ENCODE measurements at places on chromosomes 4 and X.
A peak's percentile ranks its signal among the peaks of the same experiment; 100 is the strongest.

- no peak for DNase-seq
Measured at GRCh38 chrX:150337536-150337935, 25.6 kb upstream of the MAMLD1 start.

DNA sequence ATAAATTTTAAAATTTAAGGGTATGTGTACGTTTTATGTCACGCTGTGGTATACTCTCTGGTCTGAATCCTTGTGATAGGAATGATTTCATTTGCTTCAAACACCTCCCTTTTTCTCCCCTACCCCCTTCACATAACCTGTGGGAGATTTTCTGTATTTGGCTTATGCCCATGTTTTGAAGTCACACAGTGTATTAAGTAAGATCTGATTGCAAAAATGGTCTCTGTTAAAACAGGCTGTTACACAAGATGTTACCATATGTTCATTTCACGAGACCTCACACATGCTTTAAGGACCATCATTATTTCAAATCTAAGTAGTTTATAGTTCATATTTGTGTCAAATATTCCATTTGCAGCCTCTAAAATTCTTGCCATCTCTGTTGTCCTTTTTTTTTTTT, 63.5 kb downstream of the TMEM131L start:
- DNase-seq: no peak

DNA sequence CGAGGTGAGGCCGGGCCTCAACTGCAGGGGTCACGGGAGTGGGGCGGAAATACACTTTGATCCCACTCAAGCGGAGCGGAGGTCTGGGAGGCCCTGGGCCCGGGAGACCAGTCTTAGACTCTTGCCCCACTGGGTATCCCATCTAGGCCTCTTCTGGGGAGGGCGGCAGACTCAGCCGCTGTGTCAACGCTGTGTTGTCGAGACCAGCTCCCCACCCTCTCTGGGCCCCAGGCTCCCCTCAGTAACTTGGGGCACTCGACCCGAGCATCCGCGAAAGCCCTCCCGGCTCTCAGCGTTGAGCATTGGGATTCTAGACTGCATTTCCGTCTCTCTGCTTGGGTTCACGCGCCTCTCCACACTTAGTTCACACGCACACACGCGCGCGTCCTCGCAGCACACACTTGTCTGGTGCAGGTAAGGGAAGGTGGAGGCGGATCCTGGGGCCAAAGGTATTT, 1.7 kb downstream of the NKX3-2 start:
- DNase-seq: peak; percentile 18

GRCh38 chrX:116961872-116962582, 499.3 kb upstream of the CT83 start:
- no peak for DNase-seq

GRCh38 chr4:3721627-3722026, 44.6 kb upstream of the ADRA2C start:
- no peak for DNase-seq

GRCh38 chrX:109654516-109655109, 29.6 kb upstream of the KCNE5 start:
- DNase-seq: no peak

GRCh38 chr4:13529128-13529919, 15.0 kb downstream of the NKX3-2 start:
- no peak for DNase-seq
